CD4-positive, alpha-beta T cell treated with Interferon alpha-2 for 1 hour (primary cell): ENCODE measurements at places on chromosomes 1 and 21.

DNA sequence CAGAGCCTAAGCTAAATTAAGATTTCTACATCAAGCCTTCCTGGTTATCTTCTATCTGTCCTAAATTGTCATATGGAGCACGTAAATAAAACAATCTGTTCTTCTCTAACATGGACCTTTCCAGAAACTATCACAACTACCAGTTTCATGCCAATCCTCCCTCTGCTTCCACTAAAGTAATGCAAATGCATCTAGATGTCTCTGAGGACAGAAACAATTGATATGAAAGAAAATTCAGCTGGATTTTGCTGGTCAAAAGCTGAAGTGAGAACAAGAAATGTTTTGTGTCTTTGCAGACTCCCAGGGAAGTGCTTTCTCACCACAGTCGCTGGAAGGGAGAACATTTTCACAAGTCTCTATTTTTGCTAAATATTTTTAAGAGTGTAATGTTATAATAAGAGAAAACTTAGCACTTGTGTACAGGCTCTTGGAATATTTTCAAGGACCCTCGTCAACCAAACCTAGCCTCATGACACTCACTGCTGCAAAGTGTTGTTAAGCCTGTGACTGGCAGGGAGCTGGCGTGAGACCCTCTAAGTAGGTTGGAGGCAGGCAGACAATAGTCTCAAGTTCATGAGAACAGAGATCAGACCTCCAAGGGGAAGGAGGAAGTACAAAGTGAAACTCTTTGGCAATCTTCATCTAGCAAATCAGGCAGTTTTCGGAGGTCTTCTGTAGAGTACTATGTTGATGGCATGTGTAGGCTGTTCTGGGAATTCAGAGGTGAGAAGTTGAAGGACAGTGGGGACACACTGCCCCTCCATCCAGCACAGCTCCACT lies 38.8 kb downstream of the DNASE2B start:
- DNase-seq, result no peak

DNA sequence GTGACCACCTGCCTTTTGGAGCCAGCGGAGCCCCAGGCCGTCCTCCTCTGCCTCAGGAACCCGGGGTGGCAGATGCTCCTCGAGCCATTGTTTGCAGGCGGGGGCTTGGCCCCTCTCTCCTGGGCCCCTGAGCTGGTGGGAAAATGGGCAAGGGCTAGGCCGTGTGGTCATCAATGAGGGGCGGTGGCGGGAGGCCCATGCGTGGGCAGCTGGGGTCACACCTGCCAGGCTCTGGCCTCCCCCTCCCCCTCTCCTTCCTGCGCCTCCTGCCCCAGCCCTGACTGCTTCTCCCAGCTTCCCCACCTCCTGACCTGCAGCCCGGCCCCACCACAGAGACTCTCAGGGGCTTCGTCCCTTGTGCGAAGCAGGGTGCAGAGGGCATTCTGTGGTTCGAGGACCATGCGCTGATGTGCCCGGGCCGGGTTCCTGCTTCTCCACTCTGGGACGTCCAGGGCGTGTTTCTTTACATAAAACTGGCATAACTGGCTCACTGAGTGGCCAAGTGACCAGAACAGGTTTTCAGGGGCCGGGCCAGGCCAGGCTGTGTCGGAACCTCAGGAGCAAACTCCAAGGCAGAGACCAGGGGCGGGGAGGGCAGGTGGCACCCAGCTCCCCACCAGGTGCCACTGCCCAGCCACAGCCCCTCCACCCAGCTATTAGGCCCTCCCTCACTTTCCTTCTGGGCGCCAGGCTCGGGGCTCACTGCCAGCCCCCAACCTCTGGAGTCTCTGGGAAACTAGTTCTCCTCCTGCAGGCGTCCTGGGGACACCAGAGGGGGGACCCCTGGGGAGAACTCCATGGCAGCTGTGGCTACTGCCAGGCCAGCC lies 9.3 kb downstream of the SAMD11 start:
- DNase-seq, result no peak

GRCh38 chr21:42198929-42199867 lies 19.7 kb upstream of the ABCG1 start:
- peak; percentile 46 for DNase-seq

- no peak for DNase-seq
These were observed 18.8 kb downstream of the ENTREP3 start for GRCh38 chr1:155236451-155236850.

DNA sequence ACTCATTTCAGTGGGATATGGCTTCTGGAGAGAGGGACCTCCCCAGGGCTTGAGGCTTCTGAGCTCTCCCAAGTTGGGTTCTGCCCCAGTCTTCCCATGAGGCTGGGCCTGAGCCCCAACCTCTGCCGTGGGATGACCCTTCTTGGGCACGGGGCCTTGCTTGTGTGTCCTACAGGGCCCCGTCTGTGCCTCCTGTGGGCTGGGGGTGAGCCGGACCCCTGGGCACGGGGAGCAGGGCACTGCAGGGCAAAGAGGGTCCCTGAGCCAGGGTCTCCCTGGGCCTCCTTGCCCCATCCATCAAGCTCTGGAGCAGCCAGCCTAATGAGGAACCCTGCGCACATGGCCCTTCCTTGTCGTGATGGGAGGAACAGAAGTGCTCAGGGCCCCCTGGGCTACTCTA lies 5.2 kb upstream of the SMYD3 start:
- no peak for DNase-seq

GRCh38 chr1:69120817-69121216 lies 446.9 kb upstream of the LRRC7 start:
- DNase-seq, result no peak

DNA sequence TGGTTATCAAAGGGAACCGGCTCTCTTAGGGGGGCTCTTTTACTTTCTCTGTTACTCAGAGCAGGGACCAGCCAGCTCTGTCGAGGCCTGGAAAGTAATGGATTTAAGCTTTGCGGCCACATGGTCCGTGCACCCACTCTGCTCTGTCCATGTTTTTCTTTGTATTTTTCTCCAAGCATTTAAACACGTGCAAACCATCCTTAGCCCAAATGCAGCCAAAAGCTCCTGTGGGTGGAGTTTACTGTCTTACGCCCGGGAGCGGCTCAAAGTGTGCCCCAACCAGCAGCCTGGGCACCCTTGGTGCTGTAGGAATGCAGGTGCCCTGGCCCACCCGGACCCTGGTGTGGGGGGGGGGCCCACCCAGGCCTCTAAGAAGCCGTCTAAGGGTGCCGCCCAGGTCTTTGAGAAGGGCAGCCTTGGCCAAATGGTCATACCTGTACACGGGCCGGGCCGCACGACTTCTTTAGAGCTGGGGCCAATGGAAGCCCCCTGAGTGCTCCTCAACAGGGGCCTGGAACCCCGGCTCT lies 29.2 kb upstream of the POFUT2 start:
- no peak for DNase-seq

DNA sequence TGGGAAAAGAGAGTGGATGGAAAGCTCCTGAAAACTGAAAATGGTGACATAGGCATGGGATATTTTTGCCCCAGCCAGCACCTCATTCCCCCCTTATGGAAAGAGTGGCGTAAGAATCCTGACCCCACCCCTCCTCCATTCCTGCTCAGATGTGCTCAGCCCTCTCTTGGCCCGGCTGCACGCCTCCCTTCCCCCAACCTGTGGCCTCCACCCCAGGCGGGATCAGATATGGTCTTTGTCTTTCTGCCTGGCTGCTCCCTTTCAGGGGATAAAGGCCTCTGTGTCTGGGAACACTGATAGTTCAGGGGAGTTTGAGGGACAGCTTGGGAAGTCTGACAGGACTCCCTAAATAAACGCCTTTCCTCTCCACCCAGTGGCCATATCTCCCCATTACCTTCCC lies 49.8 kb downstream of the KIRREL1 start:
- no peak for DNase-seq

DNA sequence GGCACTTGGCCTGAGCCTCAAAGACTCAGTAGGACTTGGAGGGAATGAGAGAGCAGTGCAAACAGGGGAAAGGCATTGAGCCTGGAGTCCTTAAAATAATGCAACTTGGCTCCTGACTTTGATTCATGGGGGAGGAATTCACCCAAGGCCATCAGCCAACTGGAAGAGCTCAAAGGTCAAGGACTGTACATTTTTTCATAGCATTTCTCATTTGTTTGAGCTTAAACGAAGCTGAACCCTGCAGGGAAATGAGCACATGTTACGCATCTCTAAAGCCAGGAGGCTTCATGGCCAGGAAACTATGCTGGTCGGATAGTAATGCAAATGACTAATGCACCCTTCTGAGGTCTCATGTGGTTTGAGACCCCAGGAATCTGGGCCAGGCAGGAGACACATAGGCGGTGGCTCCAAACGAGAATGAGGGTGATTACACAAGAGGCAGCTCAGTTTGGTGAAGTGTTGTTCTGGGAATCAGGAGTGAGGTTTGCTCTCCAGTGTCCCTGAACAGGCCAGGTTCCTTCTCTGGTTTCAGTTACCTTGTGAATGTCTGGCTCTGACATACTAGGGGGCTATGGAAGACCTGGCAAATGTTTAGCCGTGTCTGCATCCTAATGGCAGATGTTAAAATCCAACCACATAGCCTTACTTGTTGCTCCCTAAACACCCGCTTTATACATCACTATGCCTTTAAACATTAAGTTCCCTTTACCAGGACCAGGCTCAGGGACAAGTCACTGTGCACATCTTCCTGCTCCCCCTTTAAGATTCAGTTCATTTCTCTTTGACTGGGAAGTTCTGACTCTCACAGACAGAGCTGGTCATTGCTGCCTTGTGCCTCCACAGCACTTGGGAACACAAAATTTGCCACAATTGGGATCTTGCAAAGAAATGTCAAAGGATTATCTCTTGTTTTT lies 503.9 kb upstream of the USP24 start:
- DNase-seq, result no peak

DNA sequence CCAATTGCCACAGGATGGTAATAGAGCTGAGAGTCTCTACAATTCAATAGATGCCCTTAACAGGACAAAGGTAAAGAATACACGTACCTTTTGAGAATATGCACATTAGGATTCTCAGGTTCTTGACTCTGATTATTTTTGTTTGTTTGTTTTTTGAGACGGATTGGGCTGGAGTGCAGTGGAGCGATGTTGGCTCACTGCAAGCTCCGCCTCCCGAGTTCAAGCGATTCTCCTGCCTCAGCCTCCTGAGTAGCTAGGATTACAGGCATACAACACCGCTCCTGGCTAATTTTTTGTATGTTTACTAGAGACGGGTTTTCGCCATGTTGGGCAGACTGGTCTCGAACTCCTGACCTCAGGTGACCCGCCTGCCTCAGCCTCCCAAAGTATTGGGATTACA lies 48.4 kb downstream of the TIAM1 start:
- no peak for DNase-seq

- no peak for DNase-seq
These were observed 35.3 kb downstream of the AKT3 start for GRCh38 chr1:243814718-243815117.

- DNase-seq, result no peak
These were observed 146.4 kb downstream of the FOXD2 start for GRCh38 chr1:47584249-47584648.

DNA sequence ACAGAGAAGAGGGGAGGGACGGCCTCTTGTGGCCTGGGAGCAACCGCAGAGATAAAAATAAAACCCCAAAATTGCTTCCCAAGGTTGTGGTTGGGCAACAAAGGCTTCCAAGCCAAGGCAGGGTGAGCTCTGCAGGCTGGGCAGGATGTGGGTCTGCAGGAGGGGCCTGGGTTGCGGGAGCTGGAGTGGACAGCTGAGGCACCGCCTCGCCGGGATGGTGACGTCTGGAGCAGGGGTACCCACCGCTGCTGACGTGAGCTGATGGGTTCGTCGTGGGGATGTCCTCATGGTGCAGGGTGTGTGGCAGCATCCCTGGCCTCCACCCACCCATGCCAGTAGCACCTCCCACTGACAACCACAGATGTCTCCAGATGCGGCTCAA lies 3.7 kb downstream of the AURKAIP1 start:
- DNase-seq, result peak; percentile 86

DNA sequence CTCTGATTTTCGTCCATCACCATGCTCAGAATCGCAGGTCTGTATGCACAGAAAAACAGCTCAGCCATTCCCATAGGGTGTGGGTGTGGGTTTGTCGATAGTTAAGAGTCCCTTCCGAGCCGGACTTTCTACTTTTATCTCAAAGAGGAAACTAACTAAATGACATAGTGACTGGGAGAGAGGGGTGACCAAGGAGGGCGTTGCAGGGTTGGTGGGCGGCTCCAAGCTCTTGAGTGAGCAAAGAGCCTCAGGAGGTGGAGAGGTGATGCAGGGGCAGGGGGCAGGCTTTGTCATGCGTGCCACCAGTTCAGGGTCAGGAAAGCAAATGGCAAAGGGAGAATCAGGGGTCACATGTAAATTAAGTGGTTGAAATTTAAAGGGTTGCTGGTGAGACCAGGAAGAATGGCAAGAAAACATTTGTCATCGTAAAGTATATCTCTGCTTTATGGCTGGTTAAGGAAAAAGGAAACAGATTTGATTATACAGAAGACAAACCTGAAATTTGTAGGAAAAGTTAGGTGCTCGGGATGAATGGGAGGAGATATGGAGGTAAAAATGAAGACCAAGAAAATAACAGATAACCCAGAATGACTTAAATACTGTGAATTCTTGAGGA lies 249.0 kb downstream of the SETD4 start:
- no peak for DNase-seq

GRCh38 chr1:9196129-9197040 lies 38.2 kb upstream of the H6PD start:
- peak; percentile 61 for DNase-seq

DNA sequence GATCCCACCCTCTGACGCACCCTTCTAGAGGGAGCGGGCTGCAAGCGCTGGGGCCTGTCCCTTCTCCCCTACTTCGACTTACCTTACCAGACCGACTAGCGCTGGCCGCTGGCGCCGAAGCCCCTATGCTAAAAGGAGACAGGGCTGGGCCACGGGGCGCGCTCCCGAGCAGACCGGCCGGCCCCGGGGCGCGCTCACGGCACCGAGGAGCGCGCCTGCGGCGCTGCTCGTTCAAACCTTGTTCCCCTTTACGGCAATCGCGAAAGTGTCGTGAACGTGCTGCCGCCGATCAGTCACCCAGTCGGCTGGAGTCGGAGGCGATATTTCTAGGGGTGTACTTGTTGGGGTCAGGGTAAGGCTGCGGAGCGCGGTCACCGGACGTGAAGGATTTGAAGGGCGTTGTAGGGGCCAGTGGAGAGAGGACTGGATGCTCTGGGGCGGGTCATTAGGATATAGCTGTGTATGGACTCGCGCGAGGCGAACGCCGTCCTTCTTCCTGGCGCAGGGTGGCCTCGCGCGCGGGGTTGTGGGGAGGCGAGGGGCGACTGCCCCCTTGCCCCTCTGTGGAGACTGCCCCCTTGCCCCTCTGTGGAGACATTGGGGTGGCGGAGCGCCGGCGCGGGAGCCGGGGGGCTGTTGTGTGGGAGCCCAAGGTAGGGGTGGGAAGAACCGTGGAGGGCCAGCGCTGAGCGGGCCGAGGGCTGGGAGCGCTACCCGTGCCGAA lies at the start of the genes CEPT1 and DRAM2:
TSS of gene CEPT1 (plus strand) at position 268 of the 724 bp plus-strand sequence. CDS start 7,492 bp downstream, outside the sequence.
TSS of gene DRAM2 (minus strand) at position 138 of the 724 bp plus-strand sequence. CDS start 8,539 bp downstream, outside the sequence.
- peak; percentile 92 for DNase-seq

GRCh38 chr1:64268653-64269557 lies 65.5 kb downstream of the UBE2U start:
- DNase-seq, result peak; percentile 58

GRCh38 chr1:19704247-19705113 lies 39.8 kb downstream of the HTR6 start:
- DNase-seq, result peak; percentile 38
